OCI-LY7 (cell line): ENCODE measurements at places on chromosomes 1 and 21. TPM values are rescaled to one million over a fixed set of nuclear protein-coding genes. Genes with fewer than 3 reads are reported as not detected.

Gene RBP7
- not detected in 2 replicates for total RNA-seq

GRCh38 chr1:71311376-71311775 lies 230.5 kb upstream of the ZRANB2 start:
- DNase-seq, result no peak

GRCh38 chr1:91979383-91979782 lies 30.2 kb downstream of the BRDT start:
- DNase-seq, result no peak

DNA sequence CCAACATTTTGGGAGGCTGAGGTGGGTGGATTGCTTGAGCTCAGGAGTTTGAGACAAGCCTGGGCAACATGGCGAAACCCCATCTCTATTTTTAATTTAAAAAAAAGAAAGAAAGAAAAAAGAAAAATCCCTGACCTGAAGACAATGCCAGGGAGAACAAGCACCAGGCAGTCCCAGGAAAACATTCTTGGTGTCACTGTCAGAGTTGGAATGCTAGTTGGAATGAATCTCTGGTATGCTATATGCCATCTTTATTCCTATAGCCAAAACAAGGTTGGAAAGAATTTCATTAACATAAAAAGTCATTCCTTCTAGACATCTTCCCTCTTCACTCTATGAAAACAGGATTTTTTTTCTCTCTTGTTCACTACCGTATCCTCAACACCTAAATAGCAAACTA lies 2.8 kb downstream of the DNAJC8 start:
- no peak for DNase-seq

DNA sequence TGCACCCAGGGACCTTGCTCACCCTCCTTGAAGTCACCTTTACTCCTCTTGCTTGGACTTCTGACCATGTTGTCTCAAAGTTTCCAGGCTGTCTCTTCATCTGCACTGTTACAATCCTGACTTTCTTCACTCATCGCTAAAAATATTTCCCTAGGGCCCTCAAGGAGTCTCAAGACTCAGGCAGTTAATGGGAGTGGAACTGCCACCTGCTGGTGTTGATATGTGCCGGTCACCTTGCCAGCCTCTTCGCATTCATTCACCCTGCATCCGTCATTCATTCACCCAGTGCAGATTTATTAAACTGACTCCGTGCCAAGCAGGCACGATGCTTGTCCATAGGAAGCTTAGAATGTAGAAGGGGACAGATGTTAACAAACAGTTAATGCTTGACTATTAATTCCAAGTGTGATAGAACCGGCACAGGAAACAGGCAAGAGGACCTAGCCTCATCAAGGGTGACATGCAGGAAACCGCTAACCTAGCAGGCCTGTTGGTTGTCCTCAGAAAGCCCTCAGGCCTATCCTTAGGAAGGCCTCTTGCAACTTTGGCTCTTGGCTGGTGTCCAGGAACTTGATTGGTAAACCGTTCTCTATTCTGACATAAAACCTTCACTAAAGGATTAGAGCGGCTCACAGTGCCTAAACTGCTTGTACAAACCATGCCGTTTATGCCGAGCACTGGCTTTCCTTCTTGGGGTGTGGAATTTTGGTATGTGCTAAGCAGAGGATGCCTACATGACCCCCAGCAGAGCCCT lies 342.2 kb downstream of the CAMTA1 start:
- DNase-seq, result no peak

DNA sequence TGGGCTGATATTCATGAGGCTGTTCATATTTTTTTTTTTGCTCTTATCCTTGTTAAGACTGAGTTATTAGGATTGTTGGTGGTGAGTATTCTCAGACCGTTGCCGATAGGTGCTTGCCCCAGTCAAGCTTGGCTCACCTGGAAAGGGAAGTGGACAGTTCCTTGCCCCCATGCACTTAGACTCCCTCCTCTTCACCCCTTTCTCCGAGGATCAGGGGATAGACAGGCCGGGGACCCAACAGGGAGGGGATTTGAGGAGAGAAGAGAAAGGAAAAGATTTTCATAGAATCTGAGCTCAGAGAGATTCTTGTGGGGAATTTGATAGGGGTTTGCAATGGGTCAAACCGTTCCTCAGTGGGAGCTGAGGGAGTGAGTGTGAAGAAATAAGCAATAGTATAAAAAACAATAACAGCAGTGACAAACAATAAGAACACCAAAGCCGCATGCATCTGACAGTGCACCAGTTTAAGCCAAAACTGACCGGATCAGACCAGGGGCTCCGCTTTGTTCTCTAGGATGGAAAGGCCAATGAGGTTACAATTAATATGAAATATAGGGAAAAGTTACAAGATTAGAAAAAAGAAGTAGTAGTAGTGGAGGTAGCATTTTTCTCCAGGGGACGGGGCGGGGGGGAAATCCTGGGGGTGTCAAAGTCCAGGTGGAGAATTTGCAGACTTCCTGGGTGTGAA lies 8.9 kb downstream of the PAX7 start:
- DNase-seq, result no peak
